ENCODE measurements at places on chromosomes 12 and 14.

GRCh38 chr12:42756841-42757623, 167.5 kb upstream of the PRICKLE1 start:
- DNase-seq = no peak

- DNase-seq = no peak
Measured at GRCh38 chr12:13304924-13305323, 108.4 kb downstream of the EMP1 start.

- no peak for DNase-seq
Measured at GRCh38 chr12:21913823-21914222, 27.4 kb downstream of the ABCC9 start.

DNA sequence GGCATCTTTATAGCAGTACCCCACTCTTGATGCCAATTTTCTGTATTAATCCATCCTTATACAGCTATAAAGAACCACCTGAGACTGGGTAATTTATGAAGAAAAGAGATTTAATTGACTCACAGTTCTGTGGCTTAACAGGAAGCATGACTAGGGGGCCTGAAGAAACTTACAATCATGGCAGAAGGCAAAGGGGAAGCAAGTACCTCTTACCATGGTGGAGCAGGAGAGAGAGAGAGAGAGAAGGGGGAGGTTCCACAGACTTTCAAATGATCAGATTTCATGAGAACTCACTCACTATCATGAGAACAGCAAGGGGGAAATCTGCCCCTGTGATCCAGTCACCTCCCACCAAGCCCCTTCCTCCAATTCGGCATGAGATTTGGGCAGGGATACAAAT, 84.4 kb downstream of the SLC24A4 start:
- DNase-seq = no peak

DNA sequence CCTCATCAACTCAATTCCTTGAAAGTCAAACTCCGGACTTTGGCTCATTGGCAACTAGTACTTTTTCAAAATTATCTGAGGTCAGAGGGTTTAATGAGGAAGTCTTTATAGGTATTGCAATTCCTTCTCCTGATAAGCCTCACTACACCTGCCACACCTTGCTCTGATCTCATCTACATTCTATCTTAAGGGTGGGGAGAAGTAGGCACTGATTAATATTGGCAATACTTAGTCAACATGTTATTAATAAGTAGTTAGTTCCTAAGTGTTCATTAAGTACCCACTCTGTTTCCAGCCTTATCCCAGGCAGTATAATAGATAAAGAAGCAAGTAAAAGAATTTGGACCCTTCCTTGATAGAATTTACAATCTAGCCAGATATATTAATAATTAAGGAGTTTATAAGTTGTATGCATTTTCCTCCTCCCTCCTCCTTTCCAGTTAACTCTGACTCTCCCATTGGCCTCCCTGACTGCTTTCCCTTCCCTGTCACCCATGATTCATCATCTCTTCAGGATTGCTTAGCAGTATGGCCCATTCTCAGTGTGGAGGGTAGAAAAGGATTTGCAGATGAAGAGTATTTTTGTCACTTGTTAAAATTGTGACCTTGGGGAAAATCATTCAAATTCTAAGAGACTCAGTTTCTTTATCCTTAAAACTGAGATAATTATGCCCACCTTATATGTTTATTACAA, 231.0 kb upstream of the ATP2B1 start:
- DNase-seq = no peak

DNA sequence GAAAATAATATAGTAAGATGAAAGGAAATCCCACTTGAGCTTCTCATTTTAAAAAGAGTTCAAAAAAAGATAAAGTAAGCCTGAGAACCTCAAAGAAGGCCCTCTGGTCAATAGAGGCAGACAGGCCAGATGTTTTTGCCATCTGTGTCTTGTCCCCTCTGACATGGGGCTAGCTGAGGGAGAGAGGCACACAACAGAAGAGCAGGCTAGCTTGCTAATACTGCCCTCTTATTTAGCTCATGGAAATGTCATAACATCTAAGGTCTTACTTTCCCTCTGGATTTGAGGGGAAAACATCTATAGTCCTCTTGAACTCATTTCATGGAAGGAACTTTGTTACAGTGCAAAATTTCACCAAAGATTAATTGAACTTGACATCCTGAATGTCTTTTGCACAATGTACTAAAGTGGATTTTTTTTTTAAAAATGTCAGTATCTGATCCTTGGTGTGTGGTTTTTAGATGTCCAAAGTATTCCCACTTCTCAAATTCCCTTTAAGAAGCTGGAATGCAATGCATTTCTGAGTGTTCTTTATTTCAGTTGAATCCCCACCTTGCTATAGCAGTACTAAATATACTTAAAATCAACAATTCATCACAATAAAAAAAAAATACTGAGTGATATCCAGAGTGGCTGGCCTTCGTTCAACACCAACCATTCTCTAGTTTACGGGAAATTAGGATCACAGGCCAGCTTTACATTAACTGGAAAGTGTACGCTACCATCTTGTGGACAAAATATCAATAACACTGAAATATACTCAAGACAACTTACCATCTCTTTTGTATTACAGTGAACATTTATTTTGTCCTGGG, 176.7 kb downstream of the PAH start:
- DNase-seq = no peak

DNA sequence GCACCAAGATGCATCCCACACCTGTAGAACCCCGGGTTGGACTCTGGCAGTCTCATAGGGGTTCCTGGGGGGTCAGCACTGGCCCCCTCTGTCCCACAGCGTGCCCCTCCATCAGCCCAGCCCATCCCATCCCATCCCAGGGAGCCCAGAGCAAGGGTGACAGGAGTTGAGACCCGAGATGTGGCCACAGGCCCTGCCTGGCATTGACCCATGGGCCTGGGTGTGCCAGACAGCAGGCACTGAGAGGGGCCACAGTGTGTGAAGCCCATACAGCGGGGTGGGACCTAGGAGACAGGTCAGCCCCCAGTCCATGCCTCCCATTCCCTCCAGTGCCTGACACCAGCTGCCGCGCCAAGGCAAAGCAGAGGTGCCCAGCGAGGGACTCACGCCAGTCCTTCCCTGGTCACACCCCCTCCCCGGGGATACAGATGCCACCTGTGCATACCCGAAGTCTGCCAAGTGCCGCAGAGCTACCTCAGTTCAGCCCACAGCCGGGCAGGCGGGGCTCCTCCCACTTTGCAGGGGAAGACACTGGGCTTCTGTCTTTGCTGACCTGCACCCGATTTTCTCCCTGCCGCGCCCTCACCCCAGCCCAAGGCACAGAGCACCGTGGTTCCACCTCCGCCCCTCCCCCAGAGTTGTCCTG, 50.4 kb downstream of the CYP46A1 start:
- no peak for DNase-seq

DNA sequence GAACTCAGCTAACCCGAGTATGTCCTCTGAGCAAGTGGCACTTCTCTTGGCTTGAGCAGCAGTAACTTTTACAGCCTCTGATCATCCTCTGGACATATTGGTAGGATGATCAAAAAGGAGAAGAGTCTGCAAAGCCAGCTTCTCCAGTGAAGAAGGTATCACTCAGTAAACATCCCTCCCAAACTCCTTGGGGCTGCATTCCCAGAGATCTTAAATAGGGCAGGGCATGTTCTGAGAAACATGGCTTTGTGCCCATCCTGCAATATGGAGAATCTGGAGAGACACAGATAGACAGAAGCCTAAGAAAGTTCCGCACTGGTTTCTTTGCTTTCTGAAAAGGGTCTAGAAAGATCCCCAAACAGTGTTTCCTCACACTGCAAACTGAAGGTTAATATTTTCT, 65.4 kb downstream of the RBM19 start:
- DNase-seq = no peak
